ENCODE measurements at places on chromosomes 3 and 15.

GRCh38 chr3:164791263-164791662 is 287.0 kb downstream of the SI start:
- DNase-seq, result no peak

DNA sequence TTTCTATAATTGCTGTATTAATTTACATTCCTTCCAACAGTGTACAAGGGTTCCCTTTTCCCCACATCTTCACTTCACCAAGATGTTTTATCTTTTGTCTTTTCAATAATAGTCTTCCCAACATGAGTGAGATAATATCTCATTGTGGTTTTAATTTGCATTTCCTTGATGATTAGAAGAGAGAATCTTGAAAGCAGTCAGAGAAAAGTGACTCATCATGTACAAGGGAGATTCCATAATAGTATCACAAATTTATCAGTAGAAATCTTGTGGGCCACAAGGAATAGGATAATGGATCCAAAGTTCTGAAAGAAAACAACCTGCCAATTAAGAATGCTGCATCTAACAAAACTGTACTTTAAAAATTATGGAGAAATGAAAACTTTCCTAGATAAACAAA is 189.3 kb downstream of the NECTIN3 start:
- DNase-seq, result no peak

DNA sequence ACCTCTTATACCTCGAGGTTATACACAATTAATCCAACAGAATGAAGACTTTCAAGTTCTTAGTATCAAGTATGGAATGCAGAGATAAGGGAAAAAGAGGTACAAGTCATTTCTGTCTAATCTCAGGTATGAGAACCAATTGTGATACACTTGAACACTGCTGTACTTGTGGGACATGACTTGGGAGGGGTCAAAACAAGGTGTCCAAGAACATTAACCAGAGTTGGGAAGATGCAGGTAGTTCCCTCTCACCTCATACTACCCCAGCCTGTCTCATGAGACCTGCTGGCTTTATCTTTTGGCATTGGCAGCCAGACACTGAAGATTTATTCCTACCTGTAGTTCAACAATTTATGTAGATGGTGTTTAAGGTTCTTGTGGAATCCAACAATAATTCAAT is 209.7 kb downstream of the NR1D2 start:
- DNase-seq, result no peak

DNA sequence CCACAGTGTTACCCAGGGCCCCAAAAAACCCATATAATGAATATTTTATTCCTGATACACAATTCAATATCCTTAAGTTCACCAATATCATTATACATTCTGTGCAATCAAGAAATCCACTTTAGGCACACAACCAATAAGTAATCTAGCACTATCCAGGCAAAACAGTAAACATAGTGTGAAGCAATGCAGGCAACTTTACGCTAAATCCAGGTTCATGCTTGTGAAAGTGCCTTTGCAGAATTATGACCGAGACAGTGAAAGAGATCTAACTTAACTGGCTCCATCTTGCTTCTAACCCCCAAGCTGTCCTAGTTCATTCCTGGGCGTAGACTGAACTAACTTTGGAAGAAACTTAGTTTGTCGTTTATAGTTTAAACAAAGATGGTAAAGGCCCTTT is 34.2 kb upstream of the INO80 start:
- DNase-seq, result no peak

- no peak for DNase-seq
These were observed 727.2 kb downstream of the SI start for GRCh38 chr3:164351131-164351530.

DNA sequence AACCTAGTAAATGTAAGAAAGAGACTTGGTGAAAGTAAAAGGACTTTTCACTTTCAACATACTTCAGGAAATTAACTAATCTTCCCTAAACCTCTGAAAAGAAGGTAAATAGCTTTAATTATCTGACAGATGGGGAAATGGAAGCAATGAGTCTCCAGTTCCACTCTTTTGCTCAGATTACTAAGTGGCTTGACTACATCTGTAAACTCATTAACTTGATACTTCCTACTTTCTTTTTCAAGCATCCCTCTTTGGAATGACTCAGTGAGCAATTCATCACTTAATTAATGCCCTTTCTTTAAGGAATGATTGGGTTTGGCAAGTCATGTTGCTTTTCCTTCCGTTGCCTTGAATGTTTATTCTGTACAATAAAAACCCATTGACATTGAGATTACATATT is 234.2 kb downstream of the GRM7 start:
- no peak for DNase-seq

GRCh38 chr3:156705761-156706616 is 31.6 kb downstream of the TIPARP start:
- no peak for DNase-seq

DNA sequence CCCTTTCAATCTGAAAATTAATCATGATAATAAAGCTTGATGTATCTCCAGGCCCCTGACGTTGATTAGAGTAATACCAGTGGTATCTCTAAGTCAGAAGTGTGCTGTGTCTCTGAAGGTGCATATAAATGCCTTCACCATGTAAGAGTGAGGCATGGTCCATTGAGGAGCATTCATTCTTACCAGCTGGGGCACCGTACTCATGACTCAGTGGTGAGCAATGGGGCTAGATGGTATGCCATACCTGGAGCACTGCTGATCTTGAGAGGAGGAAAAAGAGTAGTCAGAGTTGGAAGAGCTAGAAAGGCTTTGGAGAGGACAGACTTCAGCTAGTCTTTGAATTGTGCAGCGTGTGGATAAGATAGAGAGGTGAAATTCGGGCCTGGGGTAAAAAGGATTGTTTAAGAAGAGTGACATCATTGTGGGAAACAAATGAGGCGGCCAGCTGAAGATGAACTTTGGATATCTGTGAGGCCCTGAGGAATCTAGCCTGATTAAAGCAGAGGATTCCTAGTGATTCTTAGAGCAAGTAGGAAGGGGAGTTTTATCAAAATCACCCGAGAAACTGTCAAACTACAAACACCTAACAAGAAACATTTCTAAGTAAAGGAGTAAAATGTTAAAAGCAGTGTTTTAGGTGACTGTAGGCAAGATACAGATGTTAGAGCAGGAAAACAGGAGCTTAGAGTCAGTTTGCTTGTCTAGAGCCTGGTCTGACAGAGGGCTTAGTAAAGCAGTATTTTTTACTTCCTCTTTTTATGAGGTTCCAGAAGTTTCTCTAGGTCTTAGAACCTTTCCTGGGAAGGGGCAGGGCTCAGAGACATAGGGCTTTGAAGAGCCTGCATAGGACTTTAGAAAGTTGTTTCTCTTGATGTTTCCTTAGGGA is 13.6 kb downstream of the TMOD3 start:
- no peak for DNase-seq

DNA sequence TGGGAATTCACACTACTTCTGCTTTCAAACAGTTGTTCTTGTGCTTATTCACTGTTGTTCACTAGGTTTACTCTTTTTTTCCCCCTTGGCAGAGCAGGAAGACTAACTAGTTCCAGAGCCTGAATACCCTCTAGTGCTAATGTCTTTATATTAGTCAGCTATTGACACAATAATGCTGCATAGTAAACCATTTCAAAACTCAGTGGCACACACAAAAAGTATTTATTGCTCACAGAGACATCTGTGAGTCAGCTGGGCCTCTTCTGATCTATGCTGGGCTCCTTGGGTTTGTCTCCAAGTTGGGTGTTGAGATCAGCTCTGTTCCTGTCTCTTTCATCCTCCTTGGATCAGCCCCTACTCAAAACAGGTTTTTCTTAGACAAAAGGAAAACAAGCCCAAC is 51.1 kb downstream of the RSRC1 start:
- DNase-seq, result no peak

- no peak for DNase-seq
These were observed 7.5 kb upstream of the MAN2A2 start for GRCh38 chr15:90895571-90896117.

DNA sequence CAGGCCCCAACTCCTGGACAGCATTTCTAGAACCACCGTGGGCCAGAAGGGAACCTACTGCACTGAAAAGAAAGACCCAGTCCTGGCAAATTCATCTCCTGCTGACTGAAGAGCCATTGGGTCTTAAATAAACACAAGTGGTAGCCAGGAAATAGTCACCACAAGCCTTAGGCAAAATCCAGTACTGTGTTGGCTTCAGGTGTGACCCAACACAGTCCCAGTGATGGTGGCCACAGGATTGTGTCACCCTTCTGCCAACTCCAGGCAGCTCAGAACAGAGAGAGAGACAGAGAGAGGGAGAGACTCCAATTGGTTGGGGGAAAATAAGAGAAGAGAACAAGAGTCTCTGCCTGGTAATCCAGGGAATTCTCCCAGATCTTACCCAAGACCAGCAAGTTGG is 23.1 kb downstream of the NEDD4 start:
- DNase-seq, result no peak

DNA sequence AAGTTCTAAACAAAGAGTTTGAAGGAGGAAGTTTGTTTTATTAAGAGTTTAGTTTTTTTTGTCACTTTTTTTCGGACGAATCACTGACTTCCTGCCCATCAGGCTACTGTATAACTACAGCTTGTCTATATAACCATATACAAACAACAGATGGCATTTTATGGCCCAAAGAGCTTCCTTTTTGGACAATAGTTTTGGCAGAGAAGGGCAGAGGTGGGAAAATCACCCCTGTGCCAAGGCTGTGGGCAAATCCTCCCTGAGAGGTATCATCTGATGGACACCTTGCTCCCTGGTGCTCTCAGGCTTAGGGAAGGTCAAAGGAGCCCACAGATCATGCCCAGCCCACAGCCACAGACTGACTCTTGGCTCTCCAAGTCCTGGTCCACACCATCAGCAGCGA is 113.4 kb downstream of the OXNAD1 start:
- no peak for DNase-seq

DNA sequence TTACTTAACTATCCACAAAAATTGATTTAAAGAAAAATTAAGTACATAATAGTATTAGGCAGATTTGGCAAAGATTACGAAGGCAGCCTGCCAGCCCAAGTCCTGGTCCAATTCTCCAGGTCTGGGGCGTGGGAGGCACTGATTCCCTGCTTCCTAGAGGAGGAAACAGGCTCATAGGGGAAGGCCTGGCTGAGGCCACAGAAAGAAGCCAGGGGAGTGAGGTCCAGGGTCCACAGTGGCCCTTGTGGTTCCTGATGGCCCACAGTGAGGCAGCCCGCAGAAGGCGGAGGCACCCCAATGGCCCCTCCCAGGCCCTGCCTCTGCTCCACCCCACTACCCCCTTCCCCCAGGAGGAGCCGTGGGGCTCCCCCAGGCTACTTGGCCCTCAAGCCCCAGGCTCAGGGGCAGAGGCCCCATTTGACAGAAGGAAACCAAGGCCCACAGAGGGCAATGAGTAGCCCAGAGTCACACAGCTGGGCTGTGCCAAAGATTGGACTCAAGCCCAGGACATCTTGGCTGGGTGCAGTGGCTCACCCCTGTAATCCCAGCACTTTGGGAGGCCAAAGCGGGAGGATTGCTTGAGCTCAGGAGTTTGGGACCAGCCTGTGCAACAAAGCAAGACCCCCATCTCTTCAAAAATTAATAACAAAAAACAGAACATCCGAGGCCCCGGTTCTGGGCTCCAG is 21.0 kb downstream of the H1-8 start:
- DNase-seq, result no peak

DNA sequence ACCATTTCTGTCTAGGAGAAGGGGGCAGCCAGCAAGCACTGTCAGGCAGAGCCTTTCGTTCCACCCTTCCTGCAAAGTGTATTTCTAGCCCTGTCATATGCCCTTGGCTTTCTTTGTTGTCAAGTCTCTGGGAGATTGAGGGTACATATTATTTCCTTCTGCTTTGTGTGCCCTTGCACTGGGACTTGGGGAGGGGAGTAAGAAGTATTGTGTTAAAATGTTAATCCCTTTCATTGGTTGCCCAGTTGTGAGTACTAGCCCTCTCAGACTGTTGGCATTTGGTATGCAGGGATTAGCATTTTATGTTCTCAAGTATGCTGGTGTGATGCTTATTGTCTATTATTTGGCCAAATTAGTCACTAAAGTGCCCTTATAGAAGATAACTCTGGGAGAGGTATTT is 63.9 kb downstream of the RBM6 start:
- no peak for DNase-seq

DNA sequence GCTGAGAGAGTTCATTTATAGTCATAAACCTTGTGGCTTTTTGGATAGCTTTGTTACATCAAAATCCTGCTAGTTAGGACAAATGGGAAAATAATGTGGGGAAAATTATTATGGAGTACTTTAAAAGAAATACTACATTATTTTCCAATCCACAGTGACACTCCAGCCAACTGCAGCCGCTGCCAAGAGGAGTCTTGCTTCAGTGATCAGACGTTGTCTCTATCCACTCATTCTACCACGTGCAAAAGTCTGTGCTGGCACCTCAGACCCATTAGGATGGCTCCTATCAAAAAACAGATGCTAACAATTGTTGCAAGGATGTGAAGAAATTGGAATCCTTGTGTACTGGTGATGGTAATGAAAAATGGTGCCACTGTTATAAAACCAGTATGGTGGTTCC is 128.6 kb upstream of the IQSEC1 start:
- DNase-seq, result peak; percentile 3

GRCh38 chr3:150096700-150097587 is 126.2 kb upstream of the PFN2 start:
- no peak for DNase-seq

DNA sequence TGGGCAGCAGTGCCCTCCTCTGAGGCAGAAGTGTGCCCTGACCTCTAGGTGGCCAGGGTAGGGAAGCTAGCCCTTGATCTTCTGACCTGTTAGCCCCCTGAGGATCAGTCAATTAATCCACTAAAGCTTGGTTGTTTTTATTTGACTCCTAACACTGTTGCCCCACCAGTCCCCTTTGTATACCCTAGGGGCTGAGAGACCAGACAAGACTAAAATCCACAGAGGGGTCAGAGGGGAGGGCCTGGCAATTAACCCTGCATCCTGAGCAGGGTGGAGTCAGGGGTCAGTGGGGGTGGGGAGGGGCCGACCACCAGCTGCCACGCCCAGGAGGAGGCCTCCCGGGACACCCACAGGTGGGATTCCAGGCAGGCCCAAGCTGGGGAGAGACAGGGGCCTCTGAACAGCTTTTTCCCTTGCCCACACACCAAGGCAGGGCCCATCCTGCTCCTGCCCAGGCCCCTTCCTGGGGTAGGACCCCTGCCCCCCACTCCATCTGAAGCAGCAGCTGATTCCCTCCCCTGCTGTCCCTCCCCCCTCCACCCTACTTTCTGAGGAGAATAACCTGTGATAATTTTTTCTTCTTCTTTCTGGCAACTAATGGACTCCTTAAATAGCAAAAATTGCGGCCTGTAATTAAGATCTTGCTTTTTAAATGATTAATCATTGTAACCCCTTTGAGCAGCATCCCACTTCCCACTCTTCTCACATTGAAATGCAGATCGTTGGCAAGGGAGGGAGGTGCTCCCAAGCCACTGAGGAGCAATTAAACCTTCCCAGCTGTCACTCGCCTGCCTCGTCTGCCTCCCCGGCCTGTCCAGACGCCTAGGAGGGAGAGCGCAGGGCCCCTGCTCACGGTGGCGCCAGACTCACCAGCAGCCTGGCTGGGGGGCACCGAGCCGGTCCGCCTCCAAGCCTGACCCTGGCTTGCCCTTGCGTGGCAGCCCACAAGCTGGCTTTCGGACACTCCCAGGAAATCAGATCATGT is 51.9 kb downstream of the RHCG start:
- no peak for DNase-seq

DNA sequence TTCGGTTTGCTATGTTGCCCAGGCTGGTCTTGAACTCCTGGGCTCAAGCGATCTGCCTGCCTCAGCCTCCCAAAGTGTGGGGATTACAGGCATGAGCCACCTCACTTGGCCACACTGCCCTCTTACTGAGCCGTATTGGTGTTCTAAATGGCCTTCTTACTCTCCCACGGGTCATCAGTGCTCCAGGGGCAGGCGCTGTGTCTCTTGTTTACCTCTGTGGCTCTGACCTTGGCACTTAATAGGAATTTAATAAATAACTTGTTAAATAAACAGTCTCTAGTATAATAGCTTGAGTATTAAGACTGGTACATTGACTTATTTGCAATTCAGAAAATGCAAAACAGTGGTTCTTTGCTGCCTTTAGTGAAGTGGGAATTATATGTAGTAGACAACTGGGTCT is 13.7 kb downstream of the FLNB start:
- DNase-seq, result no peak

Measured in NCI-H446 treated with DMSO at 0.1 percent for 48 hours (cell line).